NAMALWA (cell line): ENCODE measurements at places on chromosomes 1 and 21.

DNA sequence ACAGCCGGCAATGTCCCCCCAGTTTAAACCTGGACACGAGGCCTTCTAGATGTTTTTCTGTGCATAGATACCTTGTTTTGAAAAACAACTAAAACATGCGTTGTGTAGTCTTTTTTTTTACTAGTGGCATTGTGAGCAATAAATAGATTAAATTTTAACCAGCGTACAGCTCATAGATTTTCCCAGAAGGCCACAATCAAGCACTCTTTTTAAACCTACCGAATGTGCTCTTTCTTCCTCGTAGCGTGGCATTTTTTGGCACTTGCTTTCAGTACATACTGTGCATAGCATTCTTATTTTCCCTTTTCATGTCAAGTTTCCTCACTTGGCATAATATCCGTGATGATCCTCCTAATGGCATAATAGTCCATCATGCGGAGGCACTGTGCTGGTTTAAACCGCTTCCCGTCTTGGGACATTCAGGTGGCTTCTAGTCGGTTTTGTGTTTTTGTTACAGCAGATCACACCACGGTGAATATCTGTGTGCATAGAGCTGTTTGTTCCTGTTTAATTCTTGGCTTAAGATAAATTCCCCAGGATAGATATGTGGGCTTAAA is 95.3 kb downstream of the PDE9A start:
- DNase-seq: no peak

DNA sequence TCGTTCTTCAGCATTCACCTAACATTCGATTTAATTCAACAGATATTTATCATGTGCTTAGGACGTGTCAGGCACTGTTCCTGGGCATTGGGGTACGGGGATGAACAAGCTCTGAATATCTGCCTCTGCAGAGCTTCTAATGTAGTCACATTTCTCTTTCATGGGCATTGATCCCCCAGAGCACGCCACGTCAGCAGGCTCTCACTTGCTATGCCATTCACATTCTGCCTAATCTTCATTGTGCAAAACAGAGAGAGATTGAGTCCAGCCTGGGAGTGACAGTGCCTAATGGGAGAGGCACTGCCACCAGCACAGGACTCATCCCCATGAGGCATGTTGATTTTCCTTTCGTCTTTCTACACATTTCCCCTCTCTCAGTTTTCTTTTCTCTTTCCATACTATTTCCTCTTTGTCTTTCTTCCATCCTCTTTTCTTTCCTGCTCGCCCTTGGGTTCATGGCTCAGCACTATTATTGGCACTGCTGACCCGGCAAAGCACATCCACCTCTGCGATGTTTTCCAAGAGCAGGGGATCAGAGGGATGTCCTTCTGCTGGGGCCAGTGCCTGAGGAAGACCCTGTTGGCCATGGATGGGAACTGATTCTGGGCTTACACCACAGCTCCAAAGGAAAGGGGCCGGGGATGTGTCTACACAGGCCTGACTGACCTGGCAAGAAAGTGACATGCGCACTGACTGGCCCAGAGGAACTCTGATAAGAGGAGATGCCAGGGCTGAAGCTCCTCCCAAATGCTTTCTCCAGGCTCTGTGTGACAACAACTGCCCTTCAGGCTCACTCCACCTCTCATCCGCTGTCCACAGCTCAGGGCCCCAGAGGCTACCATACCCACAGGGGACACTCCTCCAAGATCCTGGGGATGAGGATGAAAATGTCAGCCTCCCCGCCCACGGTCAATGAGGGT is 195.9 kb downstream of the TOMM20 start:
- DNase-seq: no peak

DNA sequence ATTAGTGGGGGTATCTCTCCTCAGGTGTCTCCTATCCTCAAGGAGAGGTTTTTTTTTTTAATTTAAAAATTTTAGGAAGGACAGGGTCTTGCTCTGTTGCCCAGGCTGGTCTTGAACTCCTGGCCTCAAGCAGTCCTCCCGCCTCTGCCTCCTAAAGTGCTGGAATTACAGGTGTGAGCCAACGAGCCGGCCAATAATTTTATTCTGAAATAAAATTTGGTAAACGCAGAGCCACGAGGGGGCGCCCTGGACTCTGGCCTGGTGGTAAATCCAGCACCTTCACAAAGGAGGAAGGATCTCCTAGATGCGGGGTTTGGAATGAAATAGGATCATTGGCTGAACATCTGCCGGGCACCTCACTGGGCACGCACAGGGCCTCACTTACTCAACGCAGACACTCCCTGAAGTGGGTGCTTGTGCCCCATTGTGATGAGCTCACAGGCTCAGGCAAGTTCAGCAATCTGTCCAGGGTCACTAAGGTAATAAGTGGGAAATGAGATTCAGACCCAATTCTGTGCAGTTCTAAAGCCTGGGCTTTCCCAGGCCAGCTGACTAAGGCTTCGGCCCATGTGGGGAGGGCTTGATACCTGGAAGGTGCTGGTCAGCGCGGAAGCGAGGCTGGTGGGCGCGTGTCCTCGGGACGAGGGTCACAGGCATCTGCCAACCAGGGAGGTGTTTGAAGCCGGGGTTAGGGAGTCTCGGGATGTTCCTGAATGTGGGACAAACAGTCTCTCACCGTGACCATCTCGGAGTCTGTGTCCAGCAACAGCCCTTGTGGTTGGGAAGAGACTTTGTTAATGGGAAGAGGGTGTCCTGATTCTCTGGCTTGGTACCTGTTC is 32.7 kb upstream of the ETV3 start:
- peak; percentile 64 for DNase-seq

GRCh38 chr21:36946949-36947356 is 19.5 kb downstream of the HLCS start:
- no peak for DNase-seq

DNA sequence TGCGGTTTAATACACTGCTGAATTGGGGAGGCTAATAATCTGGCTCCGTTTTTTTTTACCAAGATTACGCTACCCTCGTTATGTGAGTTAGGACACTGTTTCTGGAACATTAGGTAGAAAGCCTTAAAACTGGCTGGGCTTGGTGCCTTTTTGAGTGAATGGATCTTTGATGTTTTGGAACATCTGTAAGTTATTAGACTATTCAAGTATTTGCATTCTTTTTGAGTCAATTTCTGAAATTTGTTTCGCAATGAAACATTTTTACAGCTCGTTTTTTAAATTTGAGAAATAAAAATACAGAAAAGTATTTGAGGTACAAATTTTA is 106.9 kb downstream of the LTN1 start:
- no peak for DNase-seq

GRCh38 chr1:231338270-231339128 is at the start of gene SPRTN:
SPRTN (plus strand) TSS chr1:231338293; CDS start chr1:231338384, 91 bp downstream.
- DNase-seq: peak; percentile 44

DNA sequence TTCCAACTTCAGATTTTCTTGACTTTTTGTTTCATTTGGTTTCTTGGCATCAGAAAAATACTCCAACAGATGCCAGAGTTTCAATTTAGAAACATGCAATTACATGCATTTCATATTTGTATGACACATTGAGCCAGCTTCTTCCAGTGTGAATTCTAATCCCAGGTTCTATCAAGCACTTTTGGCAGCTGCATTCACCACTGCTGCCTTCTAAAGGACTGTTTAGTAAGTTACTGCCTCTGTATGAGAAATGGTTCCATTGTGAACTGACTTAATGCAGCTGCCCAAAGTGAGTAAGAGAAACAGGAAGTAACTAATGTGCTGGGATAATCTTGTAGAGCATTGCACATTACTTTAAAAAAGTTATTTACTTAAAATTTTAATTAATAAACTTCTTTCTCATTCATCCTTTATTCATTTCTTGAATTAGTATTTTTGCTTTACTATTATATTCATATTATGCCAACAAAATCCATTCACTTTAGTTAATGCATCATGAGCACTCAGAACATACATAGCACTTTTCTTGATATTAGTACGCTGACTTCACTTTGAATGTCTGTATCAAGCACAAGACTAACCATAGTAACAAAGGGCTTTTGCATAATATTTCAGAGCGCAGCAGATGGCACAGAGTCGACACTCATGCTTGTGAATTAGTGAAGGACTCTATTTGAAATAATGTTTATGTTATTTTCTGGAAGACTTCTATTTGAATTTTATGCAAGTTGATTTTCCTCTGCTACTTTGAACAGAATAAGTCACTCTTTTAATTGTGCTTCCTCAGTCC is 9.8 kb downstream of the RGS18 start:
- no peak for DNase-seq

- no peak for DNase-seq
Measured at GRCh38 chr21:18529254-18529653, 125.7 kb upstream of the TMPRSS15 start.

GRCh38 chr1:91897016-91897415 is 11.1 kb upstream of the TGFBR3 start:
- DNase-seq: no peak

DNA sequence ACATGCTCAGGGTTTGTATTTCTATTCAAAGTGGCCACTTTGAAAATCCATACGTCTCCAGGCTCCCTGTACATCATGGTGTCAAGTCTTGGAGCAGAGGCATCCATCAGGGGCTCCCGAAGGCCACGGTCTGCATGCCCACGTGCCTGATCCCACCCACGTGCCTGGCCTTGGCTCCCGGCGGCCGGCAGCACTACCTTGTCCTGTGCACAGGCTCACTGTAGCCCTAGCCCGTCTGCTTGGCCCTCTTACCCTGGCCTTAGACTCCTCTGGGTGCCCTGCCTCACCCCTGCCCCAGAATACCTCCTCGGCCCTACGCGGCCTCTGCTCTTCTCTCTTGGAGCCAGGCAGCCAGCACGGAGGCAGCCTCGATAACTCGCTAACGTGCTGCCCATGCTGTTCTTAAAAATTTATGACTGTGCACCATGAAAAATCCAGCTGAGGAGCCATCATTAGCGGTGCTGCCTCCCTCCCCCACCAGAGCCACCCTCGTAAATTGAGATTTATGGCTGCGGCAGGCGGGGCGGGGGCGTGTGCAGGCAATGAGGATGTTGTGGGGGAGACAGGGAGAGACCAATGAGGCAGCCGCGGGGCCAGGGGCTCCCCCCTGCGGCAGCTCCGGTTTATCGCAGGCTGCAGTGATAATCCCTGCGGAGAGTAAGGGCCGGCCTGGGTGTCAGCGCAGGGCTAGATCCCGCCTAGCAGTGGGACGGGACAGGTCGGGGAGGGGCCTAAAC is 24.6 kb downstream of the DMAP1 start:
- DNase-seq: peak; percentile 39

- DNase-seq: peak; percentile 55
Measured at GRCh38 chr1:19815801-19816736, 986 bp upstream of the RNF186 start.

DNA sequence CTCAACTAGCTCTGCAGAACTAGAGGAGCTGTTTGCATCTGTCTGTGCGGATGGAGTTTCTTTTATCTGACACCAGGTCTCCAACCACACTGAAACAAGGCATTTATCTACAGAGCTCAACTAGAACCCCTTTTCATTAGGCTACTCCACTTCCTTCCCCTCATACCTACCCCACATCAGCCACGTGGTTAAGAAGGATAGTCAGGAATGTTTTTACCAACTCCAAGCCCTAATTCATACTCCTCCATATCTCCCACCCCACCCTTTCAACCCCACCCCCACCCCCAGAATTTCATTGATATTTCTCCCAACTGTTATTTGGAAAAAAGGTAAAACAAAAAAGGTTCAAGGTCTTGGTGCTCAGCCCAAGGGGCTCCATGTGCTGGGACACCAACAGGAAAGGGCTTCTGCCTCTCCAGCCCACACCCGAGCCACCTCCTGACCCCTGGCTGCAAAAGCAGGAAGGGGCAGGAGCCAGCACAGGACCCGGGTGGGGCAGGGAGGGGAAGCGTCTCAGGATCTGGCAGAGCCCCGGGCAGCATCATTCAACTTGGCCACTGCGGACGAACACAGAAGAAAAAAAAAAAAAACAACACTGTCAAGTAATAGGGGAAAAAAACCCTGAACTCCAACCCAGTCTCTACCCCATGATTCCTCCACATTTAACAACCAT is 7.0 kb downstream of the ENSA start:
- DNase-seq: no peak

- no peak for DNase-seq
Measured at GRCh38 chr1:67573311-67573872, 111.6 kb upstream of the GADD45A start.

DNA sequence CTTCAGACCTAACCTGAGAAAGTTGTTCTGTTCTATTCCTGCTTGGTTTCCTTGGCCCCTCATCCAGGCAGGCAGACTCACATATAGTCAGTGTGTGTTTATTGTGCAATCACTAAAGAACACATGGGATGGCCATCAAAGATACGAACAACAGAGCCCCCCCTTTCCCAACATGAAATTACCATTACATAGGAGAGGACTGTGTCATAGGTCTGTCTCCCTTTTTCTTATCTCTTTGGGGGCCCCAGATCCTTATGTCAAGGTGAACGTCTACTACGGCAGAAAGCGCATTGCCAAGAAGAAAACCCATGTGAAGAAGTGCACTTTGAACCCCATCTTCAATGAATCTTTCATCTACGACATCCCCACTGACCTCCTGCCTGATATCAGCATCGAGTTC is 21.6 kb downstream of the SYT11 start:
- DNase-seq: no peak

DNA sequence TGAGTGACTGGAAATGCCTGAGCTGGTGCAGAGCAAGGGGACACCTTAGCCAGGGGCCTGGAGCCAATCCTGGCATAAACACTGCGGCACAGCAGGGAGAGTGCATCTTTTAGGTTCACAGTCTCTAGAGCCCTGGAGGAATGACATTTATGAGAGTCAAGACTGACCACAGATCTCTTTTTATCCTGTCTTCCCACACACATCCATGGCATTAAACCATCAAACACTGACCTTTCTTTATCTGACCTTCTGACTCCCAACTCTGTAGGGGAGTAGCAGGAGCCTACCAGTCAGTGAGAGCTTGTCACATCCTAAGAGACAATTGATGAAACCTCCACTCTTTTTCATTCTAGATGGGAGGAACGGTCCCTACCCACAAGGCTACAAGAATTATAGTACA is 7.9 kb downstream of the CD34 start:
- no peak for DNase-seq

DNA sequence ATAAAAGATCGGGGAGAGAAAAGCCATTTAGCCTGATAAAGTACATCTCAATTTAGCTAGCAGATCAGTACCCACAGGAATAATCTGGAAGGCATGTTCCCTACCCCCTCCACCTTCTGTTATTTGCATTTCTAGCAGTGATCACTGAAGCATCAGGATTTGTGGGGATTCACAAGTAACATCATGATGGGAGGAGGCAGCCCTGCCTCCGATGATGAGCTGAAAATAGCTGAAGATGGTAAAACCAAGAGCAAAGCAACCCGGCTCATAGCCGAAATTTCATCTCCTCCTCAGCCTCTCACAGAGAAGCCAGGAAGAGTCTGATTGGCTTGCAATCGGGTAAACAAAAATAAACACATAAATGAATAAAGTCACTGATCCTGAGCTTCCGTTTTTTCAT is 2.4 kb downstream of the CCSAP start:
- no peak for DNase-seq
